Fibroblast of villous mesenchyme (primary cell): ENCODE measurements at places on chromosomes 13 and 19. TPM values are rescaled to one million over a fixed set of nuclear protein-coding genes. Genes with fewer than 3 reads are reported as not detected.

Gene IL17D
- under 0.01 and 0.64 TPM in 2 replicates for total RNA-seq

GRCh38 chr13:73972545-73972944, 161.7 kb downstream of the KLF12 start:
- no peak for DNase-seq

Gene ZNF534
- total RNA-seq = under 0.01 TPM in 1 of 2 replicates, not detected in the other

GRCh38 chr13:93364166-93364565, 137.6 kb downstream of the GPC6 start:
- peak; percentile 16 for DNase-seq

Gene UBE2L5
- total RNA-seq = not detected in 2 replicates
